ENCODE measurements at places on chromosomes 5 and 9.

GRCh38 chr9:108345826-108346225 is 510.0 kb downstream of the ACTL7B start:
- no peak for ATAC-seq

DNA sequence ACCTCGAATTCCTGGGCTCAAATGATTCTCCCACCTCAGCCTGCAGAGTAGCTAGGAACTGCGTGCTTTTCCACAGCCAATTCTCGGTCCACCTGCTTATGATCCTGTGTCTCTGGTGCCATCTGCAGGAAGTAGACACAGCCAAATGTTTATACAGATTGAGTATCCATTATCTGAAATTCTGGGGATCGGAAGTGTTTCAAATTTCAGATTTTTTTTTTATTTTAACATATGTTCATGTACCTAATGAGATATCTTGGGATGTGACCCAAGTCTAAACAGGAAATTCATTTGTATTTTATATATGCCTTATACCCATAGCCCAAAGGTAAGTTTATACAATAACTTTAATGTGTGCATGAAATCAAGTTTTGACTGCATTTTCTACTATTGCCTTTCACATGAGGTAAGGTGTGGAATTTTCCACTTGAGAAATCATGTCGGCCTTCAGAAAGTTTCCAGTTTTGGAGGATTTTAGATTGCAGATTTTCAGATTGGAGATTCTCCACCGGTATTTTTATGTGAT is 89.5 kb downstream of the ESM1 start:
- ATAC-seq: peak; percentile 91

DNA sequence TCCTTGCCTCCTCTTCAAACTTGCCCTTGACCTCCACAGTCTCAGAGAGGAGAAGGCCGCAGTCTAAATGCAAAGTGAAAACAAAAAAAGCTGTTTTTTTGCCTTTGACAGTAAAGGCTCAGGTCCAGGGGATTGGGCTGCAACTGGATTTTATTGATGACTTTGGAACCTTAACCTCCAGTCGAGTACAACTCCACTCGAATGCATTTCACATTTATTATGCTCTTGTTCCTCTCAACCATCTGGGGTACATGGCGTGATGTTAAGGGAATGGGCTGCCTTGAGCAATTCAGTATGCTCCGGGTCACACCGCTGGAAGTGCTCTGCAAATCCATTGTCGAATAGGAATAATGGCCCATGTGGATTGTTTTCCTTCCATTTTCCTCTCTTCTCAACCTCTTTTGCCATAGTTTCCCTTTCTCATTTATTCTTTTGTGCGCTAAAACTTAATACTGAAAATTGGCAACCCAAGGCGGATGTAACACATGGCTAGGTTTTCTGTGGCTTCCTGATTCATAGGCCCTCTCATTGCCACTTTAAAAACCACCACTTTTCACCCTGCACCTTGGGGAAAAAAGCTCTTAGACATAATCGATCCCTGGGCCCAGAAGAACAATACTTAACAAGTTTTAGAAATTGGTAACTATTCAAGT is 34.3 kb downstream of the ITK start:
- ATAC-seq: no peak

DNA sequence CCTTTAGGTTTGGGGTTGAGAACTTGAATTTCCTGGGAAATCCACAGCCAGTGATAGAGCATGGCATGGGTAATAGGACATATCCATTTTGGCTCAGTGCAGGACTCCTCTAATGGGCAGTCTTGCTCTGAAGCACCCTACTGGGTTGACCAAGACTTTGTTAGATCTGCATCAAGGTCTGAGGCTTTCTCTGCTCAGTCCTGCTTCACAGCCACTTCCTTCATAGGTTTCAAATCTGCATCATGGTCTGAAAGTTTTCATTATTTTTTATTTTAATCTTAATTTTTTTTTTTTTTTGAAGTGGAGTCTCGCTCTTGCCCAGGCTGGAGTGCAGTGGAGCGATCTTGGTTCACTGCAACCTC is 36.5 kb downstream of the KIF2A start:
- ATAC-seq: no peak

GRCh38 chr5:139636207-139636792 is 11.8 kb upstream of the CXXC5 start:
- ATAC-seq: no peak

DNA sequence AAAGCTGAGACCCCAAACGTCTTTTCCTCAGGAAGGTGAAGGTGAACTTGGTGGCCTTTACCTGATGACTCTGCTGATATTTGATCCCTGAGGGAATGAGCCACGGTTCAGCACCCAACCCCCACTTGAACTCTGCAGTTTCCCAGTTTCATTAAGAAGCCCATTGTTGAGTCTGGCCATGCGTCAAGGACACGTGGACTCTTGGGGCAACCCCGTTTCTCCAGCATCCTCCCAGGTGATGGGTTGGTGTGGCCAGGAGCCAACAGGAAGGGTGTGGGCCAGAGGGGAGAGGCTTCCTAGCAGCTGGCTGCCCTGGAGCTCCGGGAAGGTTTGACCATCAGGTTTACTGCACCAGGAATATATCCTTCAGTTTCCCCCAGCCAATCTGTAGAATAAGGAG is 59.5 kb upstream of the GNE start:
- no peak for ATAC-seq

DNA sequence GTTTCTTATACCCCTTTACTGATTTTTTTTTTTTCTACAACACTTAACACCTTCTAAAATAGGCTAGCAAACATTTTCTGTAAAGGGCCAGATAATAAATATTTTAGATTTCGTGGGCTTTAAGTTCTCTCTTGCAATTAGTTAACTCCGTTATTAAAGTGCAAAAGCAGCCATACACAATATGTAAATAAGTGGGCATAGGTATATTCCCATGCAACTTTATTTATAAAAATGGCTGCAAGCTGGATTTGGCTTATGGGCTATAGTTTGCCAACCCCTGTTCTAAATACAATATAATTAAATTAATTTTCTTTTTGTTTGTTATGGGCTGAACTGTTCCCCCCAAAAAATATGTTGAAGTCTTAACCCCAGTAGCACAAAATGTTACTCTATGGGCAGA is 10.8 kb downstream of the IL6ST start:
- no peak for ATAC-seq

GRCh38 chr5:25435882-25436281 is 791.1 kb upstream of the CDH10 start:
- ATAC-seq: no peak

DNA sequence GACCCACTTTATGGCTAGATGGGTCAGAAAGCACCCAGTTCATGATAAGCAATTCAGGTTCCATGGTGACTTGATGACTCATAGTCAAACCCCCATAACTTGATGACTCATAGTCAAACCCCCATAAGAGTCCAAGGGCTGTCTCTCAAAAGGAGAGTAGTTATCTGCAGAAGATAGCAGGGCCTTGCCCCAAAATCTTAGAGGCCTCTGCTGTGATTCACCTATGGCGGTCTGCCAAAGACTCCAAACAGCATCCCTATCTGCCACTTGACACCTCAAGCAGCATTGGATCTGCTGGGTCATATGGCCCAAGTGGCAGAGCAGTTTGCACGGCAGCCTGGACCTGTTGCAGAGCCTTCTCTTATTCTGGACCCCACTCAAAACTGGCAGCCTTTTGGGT is 395.2 kb upstream of the KIF2A start:
- ATAC-seq: no peak

DNA sequence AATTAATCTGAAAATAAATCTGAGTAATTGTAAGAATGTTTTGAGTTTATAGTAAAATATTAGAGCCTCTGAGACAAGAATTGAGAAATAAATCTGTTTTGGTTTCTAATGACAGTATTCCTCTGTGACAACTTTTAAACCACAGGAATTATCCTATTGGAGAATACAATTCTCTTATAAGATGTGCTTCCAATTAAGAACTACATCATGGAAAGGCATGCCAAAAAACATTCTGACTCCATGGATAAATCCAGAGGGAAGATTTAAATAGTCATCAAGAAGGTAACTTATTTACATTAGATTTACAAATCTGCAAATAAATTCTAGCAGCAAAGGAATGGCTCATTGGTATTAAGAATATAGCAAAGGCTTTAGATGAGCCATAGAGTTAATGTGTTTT is 178.3 kb upstream of the ACOT12 start:
- no peak for ATAC-seq

DNA sequence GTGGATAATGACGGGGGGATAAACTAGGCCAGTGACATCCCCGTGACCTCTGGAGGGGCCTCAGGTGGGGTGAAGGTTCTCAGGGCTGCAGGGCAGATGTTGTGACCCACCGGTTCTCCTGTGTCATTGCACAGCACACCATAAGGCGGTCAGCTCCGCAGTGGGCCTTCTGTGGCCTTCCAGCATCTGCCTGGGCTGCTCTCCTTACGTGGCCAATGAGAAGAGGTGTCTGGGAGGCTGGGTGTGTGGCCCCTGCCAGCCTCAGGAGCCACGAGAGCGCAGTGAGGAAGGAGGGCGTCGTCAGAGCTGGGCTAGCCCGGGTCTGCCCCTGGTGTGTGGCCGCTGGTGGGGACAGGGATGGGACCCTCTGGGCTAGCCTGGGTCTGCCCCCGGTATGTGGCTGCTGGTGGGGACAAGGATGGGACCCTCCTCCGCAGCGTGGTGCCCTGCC is 48.7 kb downstream of the COL5A1 start:
- no peak for ATAC-seq

- ATAC-seq: no peak
Measured at GRCh38 chr5:89047571-89047970, 164.6 kb upstream of the MEF2C start.

DNA sequence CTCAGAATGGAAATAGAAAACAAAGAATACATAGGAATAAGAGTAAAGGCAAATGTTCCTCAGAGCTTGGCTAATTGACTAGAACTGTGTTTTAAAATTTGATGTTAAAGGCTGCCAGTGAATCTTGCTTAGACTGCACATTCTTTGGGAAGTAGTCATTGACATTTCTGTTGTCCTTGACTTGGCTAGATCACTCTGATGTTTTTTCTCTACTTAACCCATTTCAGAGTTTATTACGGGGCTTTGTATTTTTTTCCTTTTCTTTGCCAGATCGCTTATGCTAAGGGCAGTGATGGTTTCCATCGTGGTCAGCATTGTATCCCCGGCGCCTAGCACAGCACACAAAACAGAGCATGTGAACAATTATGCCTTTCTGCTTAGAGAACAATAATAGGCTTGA is 1126.7 kb upstream of the CDH9 start:
- no peak for ATAC-seq

DNA sequence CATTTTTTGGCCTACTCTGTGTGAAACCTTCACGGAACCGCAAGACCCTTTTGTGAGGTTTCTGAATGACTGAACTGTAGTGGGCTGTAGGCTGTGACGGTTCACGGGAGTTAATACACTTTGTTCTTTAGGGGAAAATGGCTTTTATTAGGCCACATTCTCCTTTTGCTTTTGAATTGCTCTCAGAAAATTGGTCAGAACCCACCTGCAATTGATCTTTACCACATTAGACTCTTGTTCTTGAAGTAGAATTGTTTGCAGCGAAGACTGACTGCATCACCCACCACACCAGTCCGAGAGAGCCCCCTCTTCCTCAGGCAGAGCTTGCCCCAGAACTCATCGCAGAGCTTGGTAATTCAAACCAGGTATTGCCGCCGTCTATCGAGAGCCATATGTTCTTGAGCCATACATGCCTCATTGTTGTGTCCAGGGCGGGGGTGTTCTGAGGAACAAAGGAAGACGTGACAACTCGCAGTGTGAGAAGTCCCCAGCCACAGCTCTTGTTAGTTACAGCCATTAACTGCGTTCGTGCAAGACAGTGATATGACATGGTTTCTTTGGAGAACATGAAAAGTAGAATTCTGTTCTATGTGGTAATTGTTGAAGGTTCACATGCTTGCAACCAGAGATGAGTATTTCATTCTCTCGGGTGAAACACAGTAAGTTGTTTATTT is 166.4 kb upstream of the OTULINL start:
- ATAC-seq: no peak

DNA sequence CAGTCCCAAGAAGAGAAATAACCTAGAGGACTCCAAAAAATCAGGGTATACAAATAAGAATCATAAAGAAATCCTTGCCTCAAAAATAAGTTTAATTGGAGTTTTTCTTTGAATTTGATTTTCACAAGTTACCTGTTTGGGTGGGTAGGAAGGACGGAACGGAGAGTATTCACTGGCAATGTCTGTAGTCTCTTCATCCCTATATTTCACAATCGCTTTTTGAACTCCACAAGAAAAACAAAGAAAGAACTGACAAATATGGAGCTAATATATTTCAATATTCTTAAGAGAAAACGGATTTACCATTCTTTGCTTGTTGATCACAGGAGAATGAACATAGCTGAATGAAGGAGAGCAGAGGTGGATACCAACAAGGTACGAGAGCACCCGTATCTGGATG is 30.1 kb downstream of the MTMR12 start:
- ATAC-seq: no peak

- no peak for ATAC-seq
Measured at GRCh38 chr9:135109650-135110049, 22.2 kb downstream of the OLFM1 start.

DNA sequence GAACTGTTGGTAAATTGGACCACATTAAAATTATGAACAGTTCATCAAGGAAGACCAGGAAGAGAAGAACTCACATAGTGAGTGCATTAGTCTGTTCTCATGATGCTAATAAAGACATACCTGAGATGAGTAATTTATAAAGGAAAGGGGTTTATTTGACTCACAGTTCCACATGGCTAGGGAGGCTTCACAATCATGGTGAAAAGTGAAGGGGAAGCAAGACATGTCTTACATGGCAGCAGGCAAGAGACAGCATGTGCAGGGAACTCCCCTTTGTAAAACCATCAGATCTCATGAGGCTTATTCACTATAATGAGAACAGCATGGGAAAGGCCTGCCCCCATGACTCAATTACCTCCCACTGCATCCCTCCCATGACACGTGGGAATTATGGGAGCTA is 135.9 kb upstream of the MAN2A1 start:
- no peak for ATAC-seq

DNA sequence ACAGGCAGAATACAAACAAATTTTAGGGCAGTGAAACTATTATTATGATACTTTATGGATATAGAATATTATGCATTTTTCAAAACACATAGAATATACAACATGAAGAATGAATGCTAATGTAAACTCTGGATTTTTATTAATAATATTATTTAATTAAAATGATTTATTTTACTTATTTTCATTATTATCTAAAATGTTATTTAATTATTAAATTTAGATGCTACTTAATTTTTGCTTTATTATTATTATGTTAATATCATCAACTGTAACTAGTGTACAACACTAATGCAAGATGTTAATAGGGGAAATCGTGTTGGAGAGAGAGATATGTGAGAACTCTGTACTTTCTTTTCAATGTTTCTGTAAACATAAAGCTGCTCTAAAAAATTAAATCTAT is 39.3 kb upstream of the TENT4A start:
- ATAC-seq: no peak

GRCh38 chr5:133682451-133682850 is 70.1 kb upstream of the FSTL4 start:
- no peak for ATAC-seq

GRCh38 chr5:132489871-132490483 is 596 bp downstream of the IRF1 start:
- peak; percentile 39 for ATAC-seq

Measured in SK-N-SH treated with all-trans-retinoic acid at 6 μM for 48 hours (cell line).